ENCODE measurements at places on chromosomes 4 and X. TPM values are rescaled to one million over a fixed set of nuclear protein-coding genes. Genes with fewer than 3 reads are reported as not detected.

GRCh38 chr4:6705646-6706045, 4.0 kb downstream of the MRFAP1L1 start:
- no peak for DNase-seq

- DNase-seq: no peak
These were observed 97.0 kb downstream of the AGTR2 start for GRCh38 chrX:116267511-116268040.

DNA sequence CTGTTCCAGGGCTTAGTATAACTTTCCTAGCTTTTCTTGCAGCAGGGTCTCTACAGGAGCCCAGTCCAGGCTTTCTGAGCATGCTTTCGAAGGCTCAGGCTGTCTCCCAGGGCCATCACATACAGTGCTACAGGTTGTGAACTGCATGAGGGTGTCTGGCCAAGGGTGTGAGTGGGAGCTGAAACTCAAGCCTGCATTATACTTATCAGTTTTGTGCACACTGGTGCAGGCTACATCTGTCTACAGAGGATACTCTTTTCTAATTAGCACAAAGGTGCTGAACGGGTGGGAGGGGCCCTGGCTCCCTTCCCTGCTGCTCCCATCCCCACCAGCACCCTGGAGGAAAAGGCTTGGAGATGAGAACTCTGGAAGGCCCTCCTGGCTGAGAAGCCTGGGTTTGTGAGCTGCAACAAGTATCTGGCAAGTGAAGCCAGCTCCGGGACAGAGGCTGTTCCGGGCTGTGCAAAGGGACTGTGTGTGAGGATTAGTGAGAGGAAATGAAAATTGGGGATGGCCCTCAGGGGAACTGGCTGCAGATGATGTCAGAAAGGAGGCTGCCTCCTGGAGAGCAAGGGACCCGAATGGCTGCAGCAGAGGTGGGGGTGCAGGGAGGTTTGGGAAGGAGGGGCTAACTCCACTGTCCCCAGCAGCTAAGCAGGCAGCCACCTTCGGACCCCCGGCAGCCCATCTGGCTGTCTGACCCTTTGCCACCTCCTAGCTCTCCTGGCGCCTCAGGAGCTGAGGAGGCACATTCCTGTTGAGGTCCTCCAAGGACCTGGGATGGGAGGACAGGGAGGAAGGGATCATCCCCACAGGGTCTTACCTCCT, 68.5 kb downstream of the EFNB1 start:
- DNase-seq: no peak

DNA sequence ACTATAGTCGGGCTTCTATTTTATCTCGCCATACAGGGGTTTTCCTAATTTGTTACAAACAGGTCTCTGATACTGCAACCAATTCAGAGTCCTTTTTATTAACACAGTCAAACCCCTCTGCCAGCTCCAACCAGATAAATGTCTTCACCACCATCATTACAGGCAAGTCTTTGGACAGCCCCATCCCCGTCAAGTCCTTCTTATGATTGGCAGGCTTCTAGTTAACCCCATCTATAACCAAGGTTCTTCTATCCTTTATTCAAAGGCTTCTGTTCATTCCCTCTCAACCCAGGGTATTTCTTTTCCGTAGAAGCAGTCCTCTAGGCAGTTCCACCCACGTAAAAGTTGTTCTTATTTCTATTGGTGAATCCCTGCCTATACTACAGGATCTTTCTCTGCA, 29.9 kb upstream of the FOXR2 start:
- DNase-seq: no peak

GRCh38 chr4:70895405-70895804, 6.8 kb upstream of the MOB1B start:
- DNase-seq: no peak

DNA sequence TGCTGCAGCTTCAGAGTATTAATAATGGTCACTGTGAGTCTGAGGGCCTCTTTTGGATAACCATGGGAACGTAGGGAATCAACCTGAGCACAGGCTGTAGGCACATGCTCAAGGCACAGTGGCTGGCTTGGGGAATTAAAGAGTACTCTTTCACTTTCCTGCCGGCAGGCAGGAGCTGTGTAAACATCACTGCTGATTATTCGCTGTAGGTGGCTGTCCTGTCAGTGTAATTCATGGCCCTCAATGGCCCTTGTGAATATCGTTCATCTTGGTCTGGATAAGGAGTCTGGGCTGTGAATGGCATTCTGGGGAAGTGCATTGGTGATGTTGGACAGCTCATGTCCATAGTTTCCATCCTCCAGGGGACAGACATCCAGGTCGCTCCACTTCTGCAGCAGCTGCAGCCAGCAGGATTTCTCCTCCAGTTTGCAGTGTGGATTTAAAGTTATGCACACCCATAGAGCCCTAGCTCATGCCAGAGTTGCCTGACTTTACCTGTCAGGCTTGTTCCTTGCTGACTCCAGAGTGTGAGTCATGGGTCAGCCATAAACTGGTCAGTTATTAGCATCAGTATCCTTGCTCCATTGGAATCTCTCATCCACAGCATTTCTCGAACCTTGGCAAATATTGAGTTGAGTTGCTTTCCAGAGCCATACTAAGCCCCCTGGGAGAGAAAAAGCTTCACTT, 43.0 kb downstream of the C4orf33 start:
- no peak for DNase-seq

The HMX1 gene
- not detected for total RNA-seq

- no peak for DNase-seq
These were observed 178.8 kb downstream of the GPM6A start for GRCh38 chr4:175633310-175633709.

DNA sequence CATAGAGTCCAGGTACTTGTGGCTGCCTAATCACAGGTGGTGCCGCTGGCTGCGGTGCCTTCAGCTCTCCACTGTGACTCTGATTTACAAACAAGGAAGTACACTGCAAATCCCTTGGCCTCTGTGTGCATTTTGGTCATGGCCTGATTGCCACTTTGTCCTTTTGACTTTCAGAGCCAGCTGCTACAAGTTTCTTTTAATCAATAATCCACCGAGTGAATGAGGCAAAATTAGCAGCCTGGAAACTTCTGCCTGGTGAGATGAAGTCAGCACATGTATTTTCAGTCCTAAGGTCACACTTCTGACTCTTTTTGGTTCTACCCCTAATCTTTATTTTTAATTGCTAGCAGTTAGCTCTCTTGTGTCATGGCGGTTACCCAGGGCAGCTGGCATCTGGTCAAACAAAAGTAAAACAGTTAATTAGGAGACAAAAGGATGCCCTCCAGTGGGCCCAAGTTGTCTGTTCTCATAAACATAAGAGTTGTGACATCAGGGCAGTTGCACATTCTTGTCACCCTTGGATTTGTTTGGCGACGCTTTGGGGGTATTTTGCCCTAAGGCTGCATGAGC, 62.3 kb upstream of the LNX1 start:
- DNase-seq: peak; percentile 14

GRCh38 chr4:2950221-2950989, 12.8 kb downstream of the NOP14 start:
- DNase-seq: no peak

DNA sequence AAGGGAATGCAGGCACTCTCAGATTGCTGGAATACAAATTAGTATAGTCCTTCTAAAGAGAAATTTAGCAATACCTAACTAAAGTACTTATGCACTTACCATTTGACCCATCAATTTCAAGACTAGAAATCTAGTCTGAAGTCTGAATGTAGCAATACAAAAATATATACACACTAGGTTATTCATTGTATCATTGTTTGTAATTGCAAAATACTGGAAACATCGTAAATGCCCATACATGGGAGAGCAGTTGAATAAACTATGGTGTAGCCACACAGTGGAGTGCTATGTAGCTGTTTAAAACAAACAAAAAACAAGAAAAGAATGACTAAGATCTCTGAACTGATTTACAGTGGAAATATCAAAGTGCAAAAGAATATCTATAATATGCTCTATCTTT, 346.4 kb downstream of the ZNF674 start:
- no peak for DNase-seq

- DNase-seq: no peak
These were observed 19.7 kb downstream of the SLAIN2 start for GRCh38 chr4:48361012-48361400.

The YIPF7 gene
- not detected for total RNA-seq

GRCh38 chr4:832536-832935, 6.6 kb upstream of the CPLX1 start:
- no peak for DNase-seq

- DNase-seq: no peak
These were observed 108.3 kb upstream of the CAMK2D start for GRCh38 chr4:113869743-113870375.

DNA sequence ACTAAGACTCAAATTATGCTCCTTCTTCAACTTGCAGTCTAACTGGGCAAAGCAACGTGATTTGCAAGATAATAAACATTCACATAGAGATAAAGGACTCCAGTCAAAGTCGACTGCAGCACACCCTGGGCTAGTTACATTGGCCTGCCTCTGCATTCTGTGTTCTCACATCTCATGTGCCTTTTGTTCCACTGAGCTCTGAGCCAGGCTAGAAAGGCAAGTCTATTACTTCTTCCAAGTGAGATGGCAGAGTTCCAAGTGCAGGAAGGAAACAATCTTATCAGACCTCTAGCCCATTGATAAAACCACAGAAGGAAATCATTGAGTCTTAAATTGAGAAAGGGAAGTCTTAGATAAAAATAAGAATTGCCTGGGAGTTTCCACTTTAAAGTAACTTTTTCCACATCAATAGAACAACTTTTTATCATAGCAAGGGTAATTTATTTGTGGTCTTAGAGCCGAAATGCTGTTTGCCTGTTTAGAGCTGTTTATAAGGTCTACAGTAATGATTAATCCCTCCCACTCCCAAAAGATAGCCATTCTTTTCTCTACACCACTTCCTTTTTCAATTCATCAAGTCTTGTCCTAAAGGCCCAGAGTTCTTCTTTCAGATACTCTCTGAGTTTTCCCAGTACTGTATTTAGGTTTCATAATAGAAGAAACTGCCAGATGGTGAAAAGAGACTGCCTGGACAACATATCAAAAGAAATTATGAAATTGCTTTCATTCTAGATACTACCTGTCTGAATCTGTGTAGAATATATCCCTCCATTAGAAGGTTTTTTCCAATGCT, 200.2 kb downstream of the GUCY2F start:
- peak; percentile 70 for DNase-seq

The SUPT20HL1 gene
- not detected for total RNA-seq

DNA sequence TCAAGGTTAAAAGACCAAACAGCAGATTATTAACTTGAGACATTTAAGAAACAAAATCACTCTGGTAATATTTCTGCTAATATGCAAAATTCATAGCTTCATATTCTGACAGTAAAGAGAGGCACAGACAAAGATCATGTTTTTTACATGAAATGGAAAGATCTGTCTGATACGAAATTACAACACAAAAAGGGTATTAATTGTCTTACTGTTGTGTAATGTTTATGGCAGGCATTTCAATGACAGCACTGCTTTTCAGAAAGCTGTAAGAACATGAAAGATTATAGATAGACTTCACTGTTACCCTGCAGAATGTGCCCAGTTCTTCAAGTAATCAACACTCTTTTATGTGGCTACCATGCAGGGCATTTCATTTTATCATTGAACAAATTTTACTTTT, 15.4 kb downstream of the DCHS2 start:
- no peak for DNase-seq

The F11 gene
- total RNA-seq: not detected

The TLR10 gene
- total RNA-seq: not detected

DNA sequence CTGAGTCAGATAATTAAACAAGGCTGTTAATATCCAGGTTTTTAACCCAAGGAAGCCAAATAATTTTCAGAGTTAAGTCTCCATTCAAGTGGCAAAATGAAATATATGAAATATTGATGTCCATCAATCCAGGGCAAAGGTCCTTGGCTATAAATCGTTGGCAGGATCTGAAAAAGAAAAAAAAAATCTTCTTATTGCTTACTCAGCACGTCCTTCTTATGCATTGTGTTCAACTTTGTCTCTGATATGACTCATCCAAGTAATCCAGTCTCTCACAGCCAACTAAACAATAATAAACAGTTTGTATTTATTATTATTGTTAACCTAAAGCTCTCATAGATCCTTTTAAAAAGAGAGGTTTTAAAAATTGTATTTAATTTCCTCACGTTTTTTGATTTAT, 851.2 kb downstream of the ADGRL3 start:
- DNase-seq: no peak

DNA sequence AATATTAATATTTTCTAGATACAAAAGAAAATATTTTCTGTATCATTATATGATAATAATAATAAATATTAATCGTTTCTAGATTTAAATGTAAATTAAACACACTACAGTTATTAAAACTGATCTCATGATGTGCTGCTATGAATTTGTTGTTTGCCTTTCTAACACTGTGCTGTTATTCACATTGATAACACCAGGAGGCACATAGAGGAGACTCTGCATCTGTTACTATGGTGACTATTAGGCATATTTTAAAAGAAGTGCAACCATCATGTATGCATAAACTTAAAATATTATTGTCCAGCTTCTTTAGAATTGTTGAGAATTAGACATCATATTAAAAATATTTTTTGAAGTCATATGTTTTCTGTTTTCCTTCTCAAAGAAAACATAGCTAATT, 11.8 kb upstream of the PDGFC start:
- DNase-seq: no peak

The FGF13 gene
- total RNA-seq: 25.7 TPM

The ODAM gene
- total RNA-seq: not detected

The USP17L21 gene
- total RNA-seq: not detected

The ZFP42 gene
- total RNA-seq: 0.13 TPM

GRCh38 chrX:44291468-44292092, 51.9 kb downstream of the EFHC2 start:
- no peak for DNase-seq

DNA sequence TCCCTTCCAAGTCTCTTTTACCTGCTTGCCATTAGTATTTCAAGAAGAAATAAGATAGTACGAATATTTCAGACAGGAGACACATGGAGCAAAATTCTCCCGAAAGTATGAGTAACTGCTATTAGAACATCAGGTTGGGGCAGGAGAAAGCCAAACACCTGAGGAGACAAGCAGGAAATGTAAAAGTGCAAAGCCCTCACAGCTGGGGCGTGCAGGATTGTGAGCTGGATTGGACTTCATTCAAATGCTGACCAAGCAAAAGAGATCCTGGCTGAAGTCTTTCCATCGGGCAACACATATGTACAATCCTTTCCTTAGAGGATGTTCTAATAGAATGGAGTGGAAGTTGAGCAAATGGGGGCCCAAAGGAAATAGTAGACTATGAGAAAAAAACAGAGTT, 76.8 kb downstream of the DTHD1 start:
- DNase-seq: no peak

DNA sequence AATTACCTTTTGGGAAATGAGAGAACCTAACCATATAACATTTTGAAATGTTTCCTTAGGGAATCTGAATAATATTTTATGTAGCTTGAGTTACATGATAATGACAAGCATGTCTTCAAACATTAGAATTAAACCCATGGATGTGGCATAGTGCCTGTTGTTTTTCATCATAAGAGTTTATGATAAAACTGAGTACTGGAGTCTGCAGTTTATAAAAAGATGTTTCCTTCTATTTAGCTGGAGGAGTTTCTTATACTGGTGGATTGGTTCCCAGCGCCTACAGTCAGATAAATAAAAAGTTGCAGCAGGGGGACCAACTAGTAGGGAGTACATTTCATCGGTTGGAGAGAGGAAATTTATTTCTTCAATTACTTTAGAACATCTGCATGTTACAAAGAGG, 70.1 kb upstream of the PCDH18 start:
- DNase-seq: no peak

- DNase-seq: no peak
These were observed 716 bp upstream of the SLC38A5 start for GRCh38 chrX:48470833-48471118.

- DNase-seq: no peak
These were observed 1347.1 kb upstream of the PABPC4L start for GRCh38 chr4:135548711-135549110.

The ZAR1 gene
- total RNA-seq: not detected

GRCh38 chr4:66872661-66873060, 672.6 kb downstream of the CENPC start:
- DNase-seq: no peak

The MAP3K15 gene
- total RNA-seq: 0.13 TPM
